ENCODE measurements at places on chromosomes 2 and 18. TPM values are rescaled to one million over a fixed set of nuclear protein-coding genes. Genes with fewer than 3 reads are reported as not detected.

Gene DSG1
- total RNA-seq = not detected

DNA sequence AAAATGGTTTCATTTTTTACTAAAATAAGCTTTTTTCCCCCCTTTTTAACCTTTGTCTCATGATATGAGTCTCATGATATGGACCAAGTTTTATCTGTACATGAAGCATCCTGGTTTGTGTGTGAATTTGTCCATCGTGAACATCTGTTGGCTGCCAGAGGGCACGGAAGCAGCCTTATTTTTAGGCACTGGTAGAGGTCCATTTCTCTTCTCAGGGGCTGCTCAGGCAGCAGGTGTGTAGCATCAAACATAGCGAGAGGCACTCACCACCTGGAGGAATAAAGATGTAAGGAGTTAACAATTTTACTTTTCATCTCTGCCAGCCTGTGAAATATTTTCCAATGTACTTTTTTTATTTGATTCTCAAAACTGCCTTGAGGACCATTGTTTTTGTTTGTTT lies 134.5 kb downstream of the RHBDD1 start:
- no peak for DNase-seq

DNA sequence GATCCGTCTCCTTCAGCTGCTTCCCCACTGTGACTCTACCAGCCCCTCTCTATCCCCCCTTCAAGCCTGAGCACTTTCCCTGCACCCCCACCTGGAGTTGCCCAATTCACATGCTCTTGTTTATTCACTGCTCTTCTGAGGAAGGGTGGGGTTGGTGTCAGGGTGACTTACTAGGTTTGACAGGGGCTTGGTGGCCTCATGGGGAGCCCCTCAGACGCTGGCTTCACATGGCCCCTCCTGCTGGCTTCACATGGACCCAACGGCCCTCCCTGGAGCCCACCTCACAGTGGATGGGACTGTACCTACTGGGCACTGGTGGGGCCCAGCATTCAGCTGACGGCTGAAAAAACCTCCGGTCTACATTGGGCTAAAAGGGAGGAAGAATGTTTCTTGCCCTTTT lies 16.7 kb upstream of the MRPL33 start:
- DNase-seq = no peak

- no peak for DNase-seq
Observed at GRCh38 chr2:129929321-129930290, 49.9 kb upstream of the RAB6C start.

DNA sequence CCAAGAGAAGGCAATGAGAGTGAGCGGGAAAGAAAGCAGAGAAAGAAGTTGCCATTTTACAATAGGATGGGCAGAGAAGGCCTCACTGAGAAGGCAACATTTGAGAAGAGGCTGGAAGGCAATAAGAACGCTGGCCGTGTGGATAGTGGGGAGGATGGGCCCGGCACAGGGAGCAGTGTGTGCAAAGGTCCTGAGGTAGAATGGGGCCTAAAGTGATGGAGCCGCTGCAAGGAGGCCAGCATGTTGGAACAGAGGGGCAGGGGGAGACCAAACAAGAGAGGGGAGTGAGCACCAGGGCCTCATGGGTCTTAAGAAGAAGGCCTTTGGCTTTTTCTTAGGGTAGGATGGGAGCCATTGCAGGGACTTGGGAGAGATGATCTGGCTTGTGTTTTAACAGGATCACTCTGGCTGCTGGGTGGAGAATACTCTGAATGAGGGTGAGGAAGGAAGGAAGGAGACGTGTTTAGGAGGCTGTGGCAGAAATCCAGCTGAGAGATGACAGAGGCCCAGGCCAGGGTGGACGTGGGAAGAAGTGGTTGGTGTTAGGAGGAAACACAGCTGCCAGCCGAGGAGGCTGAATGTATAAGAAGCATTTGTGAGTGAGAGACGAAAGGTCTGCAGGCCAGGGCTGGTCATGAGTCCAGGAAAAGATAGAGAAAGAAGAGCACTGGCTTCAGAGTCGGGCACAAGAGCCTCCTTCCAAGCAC lies 159.8 kb downstream of the KLHL29 start:
- no peak for DNase-seq

Gene IL36A
- not detected for total RNA-seq

- DNase-seq = no peak
Observed at GRCh38 chr18:37302519-37302918, 263.1 kb downstream of the CELF4 start.

- DNase-seq = no peak
Observed at GRCh38 chr2:64718250-64718885, 64.7 kb upstream of the SERTAD2 start.

GRCh38 chr2:148410899-148411298 lies 233.7 kb upstream of the EPC2 start:
- no peak for DNase-seq

GRCh38 chr2:127138281-127138680 lies 31.3 kb upstream of the BIN1 start:
- no peak for DNase-seq
